ENCODE measurements at places on chromosomes 7 and 10.

GRCh38 chr10:110376021-110376766 lies 71.5 kb upstream of the SMNDC1 start:
- DNase-seq: no peak

- DNase-seq: no peak
Observed at GRCh38 chr10:97065128-97065527, 120.6 kb downstream of the SLIT1 start.

GRCh38 chr10:112583236-112583939 lies 136.4 kb downstream of the VTI1A start:
- no peak for DNase-seq

- no peak for DNase-seq
Observed at GRCh38 chr7:41481353-41481752, 221.5 kb downstream of the INHBA start.

DNA sequence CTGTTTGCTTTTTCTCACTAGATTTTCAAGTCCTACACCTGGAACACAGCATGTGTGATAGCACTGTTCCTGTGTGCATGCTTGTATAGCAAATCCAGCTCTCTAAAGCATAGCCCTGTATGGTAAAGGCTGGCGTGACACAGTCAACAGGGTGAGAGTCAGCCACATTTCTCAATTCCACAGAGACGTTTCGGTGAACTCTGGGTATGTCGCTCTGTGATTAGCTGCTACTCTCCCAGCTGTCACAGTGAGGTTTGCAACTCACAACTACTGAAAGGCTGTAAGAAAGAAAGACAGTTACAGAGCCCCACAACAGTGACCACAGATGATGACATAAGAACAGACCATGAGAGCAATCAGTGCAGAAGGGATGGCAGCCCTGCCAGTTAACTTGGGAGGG lies 170.6 kb upstream of the IMMP2L start:
- no peak for DNase-seq

DNA sequence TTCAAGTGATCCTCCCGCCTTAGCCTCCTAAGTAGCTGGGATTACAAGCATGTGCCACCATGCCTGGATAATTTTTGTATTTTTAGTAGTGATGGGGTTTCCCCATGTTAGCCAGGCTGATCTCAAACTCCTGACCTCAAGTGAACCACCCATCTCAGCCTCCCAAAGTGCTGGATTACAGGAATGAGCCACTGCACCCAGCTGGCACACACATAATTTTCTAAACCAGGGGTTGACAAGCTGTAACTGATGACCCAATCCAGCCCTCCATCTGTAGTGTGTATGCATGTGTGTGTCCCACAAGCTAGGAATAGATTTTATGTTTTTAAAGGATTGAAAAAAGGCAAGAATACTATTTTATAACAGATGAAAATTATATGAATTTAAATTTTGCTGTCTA lies 125.9 kb upstream of the INSYN2A start:
- DNase-seq: no peak

- DNase-seq: no peak
Observed at GRCh38 chr7:108158776-108159175, 28.6 kb upstream of the LAMB4 start.

DNA sequence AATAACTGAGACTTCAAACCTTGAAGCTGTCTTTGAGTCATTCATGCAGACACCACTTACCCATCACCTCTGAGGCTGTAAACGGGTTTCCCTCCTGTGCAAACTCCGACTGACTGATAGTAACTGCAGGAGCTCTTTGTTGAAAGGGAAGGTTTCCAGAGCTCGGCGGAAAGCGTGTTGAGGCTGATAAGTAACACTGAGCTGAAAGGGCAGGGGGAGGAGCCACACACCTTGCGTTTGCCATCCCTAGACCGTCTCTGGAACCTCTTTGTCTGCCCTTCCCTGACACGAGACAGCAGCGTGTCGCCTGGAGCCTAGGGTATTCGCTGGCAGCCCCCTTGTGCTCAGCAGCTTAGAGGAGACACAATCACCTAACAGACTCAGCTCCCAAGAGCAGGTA lies 134.0 kb downstream of the PAXIP1 start:
- DNase-seq: no peak

DNA sequence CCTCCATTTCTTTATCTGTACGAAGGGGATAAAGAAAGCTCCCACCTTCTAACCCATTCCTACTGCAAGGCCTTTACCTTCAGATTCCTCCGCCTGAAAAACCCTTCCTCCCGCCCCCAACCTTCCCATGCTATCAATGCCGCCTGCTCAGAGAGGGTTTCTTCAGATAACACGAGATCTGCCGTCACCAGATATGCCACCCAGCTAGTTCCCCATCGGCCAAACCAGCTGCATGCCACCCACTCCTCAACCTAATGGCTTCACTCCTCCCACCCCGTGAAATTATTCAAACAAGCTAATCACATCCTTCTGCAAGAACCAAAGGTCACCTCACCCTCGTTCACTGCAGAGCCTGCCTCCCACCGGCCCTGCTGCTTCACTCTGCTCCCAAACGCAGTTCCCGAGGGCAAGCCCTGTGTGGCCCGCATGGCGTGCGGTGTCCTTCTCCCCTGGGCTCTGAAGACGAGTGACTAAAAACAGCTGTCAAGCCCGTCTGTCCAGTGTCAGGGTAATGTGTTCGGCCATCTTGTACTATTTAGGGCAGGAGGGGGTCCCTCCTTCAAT lies 46.8 kb upstream of the TMEM213 start:
- DNase-seq: no peak

GRCh38 chr7:7324698-7325097 lies 142.4 kb downstream of the C1GALT1 start:
- no peak for DNase-seq

DNA sequence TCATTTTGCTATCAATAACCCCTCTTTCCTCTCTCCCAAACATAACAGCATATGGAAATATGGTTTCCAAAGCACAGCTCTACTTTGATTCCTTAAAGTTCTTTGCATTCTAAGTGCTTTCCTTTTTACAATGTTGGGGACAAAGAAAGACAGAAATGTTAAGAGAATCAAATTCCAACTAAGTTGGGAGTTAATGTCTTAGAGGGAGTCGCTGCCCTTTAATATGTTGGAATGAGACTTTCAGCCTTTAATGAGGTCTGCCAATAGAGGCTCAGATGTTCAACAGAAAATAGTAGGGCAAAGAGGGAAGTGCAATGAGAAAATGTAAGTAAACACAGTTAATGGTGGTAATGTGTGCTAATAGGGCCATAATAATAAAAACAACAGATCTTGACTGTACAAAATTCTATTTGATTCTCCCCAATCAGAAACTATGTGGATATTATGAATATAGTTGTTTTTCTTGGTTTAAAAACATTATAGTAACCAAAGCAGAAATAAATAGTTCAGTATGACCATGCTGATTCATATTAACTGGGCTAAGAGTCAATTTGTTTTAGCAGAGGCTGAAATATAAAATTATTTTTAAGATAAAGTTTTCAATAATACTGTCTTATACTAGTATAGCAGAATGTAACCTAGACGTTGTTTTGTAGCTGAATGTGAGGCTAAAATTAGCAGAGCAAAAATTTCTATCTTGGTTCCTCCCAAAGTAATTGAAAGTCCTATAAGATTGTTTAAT lies 10.3 kb downstream of the HYCC1 start:
- no peak for DNase-seq

- no peak for DNase-seq
Observed at GRCh38 chr7:75835688-75836285, 22.2 kb upstream of the CCL24 start.

- no peak for DNase-seq
Observed at GRCh38 chr7:155913291-155913690, 101.0 kb upstream of the SHH start.

- DNase-seq: no peak
Observed at GRCh38 chr10:119353421-119353820, 146.1 kb downstream of the GRK5 start.

DNA sequence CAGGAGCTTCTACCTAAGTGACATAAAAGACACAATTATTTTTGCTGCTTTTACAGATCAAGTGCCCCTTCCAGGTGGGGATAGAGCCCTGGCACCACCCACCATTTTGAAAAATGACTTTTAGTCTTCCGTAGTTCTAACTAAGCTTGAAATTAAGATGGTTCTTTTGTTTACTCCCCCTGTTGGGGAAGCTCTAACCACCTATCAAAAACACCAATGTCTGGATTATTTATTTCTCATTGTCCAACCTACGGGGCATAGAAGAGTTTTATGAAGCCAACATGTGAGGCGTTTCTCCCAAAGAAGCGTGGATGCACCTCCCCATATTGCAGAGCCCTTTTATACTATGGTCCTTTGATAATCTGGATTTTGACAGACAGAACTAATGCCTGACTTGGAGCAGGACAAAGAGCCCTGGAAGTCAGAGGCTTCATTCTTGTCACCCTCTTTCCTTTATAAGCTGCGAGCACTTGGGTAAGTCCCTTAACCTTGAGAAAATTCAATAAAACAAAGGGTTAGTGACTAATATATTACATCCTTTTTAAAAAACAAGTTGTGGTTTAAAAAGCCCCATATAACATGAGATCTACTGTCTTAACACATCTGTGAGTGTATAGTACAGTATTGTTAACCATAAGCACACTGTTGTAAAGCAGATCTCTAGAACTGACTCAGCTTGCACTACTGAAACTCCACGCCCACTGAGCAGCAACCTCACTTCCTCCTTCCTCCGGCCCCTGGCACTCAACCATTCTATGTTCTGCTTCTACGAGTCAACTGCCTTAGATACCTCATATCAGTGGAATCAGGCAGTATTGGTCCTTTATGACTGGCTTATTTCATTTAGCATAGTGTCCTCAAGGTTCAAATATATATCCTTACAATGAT lies 67.5 kb downstream of the ATXN7L1 start:
- peak; percentile 82 for DNase-seq

DNA sequence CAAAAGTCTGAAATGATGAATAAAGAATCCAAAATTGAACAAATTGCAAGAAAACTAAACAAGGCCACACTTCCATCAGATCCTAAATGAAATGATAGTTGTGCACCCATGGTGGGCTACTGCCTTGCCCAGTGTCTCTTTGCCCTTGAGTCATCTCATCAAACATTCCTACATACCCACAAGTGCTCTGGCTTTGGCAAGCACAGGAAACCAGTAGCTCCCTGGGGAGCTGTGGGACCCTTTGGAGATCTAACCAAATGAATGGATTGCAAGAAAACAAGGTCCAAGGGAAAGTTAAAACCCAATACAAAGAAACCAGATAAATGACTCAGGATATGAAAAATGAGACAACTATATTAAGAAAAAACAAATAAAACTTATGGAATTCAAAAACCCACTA lies 129.8 kb upstream of the TMEM229A start:
- no peak for DNase-seq

- no peak for DNase-seq
Observed at GRCh38 chr10:43111921-43112607, 26.2 kb upstream of the CSGALNACT2 start.

DNA sequence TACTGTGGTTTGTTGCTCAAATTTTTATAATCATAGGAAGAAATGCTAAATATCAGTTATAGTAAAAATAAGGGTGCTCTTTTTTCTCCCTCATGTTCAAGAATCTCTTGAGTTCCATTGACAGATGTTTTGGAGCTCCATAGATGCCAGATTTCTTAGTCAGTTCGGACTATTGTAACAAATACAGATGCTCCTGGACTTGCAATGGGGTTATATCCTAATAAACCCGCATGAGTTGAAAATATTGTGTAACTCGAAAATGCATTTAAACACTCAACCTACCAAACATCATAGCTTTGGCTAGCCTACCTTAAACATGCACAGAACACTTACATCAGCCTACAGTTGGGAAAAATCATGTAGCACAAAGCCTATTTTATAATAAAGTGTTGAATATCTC lies 100.7 kb upstream of the CSTF2T start:
- no peak for DNase-seq

- no peak for DNase-seq
Observed at GRCh38 chr10:89644691-89644966, 413 bp downstream of the PANK1 start.

DNA sequence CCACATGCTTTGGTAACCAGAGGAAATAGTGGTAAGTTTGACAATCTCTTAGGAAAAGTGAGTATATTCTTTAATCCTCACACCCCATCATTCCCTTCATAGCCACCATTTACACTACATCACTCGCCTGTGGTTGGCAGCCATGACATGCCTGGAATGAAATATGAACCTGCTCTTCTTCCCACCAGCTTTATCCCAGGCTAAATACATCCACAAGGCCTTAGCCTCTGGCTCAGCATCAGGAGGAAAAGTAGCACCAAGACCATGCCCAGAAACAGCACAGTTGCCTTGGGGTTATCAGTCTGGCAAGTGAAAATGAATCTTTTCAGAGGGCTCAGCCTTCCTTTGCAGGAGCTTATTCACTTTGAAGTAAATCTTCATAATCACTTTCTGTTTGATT lies 40.3 kb downstream of the SGCE start:
- no peak for DNase-seq

GRCh38 chr7:5677538-5678294 lies 103.7 kb downstream of the RNF216 start:
- peak; percentile 52 for DNase-seq

DNA sequence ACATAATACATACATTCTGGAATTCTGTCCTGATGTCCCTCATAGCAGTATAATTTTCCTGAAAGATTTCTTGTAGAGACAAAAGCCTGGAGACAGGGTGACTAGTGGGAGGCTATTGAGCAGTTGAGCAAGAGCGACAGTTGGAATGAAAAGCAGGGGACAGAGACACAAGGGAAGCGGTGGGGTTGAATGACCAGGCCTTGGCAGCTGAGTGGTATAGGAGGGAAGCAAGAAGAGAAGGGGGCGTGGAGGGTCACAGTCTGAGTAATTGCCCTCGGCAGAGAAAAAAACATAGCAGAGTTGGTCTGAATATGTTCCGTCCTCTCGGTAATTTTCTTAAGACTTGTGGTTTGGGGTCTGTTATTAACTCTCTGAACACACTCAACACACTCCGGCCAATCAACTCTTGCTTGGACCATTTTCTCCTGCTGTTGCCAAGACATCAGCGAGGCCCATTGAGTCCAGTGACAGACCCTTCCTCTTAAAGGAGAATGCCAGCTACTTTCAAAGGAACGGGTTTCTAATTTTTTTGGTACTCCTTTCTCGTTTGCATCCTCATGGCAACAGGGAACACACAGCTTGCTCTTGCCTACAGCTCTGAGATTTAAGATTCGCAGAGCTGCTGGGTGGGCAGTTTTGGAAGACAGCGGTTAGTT lies 5.3 kb upstream of the ACTR3B start:
- DNase-seq: no peak

- no peak for DNase-seq
Observed at GRCh38 chr7:137454246-137454724, 110.8 kb upstream of the PTN start.

- DNase-seq: no peak
Observed at GRCh38 chr7:120732256-120732655, 125.7 kb downstream of the TSPAN12 start.

DNA sequence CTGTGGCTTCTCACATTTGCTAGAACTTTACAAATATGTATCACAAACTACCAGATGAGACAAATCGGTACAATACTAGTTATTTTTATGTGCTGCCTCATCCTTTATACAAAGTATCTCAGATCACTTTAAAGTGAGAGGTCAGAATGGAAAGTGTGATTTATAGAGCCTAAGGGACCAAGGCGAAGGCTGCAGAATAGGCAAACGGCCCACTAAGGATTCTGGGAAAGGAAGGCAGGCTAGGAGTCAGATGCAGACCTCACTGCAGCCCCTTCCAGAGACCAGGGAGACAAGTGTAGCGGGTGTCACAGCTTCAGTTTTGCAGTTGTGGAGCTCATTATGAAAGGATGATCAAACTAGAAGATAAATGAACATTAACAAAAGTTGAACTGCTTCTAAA lies 190.6 kb downstream of the HIBADH start:
- no peak for DNase-seq

Measured in stimulated activated CD4-positive, alpha-beta T cell treated with anti-CD3 and anti-CD28 coated beads, Interleukin-2, amount 100 ng/mL, for 24 hours (primary cell).